ENCODE measurements at places on chromosomes 12 and 14.

DNA sequence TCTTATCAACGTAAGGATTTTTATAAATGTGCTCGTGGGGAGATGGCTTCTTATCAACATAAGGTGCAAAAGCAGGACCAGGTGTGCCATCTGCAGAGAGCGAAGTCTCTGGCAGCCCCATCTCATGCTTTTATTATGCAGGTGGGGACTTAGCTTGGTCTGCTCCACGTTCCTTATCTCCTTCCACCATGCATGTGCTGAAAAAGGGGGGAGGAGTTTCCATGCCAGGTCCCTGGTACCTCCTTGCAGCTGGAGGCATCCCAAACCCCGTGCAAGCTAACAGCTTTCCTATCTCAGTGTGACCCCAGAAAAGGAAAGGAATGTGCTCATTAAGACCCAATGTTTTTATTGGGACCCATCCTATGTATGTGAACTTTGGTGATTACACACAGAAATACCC, 608.5 kb downstream of the TMEM121 start:
- DNase-seq: no peak

- no peak for DNase-seq
These were observed 20.6 kb downstream of the LRTM2 start for GRCh38 chr12:1840981-1841425.

GRCh38 chr14:55807881-55808379, 227.9 kb downstream of the KTN1 start:
- DNase-seq: no peak

GRCh38 chr12:116943419-116944372, 32.9 kb downstream of the FBXW8 start:
- no peak for DNase-seq

GRCh38 chr14:103126873-103127304, 3.6 kb downstream of the TNFAIP2 start:
- DNase-seq: peak; percentile 23

- DNase-seq: peak; percentile 65
These were observed 196.6 kb downstream of the PCNX1 start for GRCh38 chr14:71103662-71104484.

DNA sequence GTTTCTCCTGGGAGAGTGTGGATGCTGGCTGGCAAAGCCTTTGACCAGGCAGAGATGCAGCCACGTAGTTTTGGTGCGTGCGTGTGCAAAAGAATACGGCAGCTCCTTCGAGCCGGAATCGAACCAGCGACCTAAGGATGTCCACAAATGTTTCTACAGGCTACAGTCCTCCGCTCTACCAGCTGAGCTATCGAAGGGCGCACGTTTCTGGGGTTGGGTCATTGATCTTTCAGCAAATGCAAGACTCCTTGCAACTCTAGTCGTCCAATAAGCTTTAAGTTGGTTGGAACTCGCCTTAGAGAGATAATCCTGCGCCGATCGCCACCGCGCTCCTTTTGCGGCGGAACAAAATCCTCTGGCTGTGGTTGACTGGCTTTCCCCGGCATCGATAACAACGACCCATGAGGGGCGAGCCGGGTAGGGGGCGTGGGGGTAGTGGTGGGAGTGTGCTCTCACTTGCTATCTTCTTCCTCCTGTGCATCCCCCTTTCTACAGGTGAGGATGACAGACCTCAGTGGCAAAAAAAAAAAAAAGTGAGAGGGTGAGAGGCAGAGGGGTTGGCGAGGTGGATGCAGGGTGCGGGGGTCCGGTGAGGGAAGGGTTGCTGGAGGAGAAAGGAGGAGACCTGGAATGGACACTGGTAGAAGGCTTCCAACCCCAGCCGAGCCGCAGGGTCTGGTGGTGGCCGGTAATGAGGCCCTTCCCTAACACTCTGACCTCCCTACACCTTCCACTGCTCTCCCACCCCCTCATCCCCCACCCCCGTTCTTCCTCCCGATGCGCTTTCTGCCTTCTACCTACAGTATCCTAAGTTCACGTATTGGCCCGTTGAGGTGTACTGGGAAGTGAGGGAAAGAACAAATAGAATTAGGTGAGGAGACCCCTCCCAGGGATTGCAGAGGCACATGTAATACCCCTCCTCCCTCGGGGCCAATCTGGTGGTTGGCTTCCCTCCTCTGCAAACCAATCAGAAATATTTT, 11.8 kb upstream of the OR6S1 start:
- peak; percentile 82 for DNase-seq

DNA sequence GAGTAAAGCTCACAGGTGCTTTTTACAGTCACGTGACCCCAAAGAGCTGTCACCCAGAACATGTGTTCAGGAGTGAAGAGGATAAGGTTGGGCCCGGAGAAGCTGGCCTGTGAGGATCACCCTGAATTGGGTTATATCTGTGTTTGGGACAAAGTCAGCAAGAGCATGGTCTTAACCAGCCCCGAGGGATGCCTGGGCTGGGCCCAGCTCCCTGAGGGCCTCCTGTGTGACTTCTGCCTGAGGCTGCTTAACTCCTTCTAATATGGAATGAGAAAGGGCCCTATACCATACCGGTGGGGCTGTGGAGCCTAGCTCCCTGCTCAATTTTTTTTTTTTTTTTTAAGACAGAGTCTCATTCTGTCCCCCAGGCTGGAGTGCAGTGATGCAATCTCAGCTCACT, 2.5 kb downstream of the CDCA4 start:
- no peak for DNase-seq

DNA sequence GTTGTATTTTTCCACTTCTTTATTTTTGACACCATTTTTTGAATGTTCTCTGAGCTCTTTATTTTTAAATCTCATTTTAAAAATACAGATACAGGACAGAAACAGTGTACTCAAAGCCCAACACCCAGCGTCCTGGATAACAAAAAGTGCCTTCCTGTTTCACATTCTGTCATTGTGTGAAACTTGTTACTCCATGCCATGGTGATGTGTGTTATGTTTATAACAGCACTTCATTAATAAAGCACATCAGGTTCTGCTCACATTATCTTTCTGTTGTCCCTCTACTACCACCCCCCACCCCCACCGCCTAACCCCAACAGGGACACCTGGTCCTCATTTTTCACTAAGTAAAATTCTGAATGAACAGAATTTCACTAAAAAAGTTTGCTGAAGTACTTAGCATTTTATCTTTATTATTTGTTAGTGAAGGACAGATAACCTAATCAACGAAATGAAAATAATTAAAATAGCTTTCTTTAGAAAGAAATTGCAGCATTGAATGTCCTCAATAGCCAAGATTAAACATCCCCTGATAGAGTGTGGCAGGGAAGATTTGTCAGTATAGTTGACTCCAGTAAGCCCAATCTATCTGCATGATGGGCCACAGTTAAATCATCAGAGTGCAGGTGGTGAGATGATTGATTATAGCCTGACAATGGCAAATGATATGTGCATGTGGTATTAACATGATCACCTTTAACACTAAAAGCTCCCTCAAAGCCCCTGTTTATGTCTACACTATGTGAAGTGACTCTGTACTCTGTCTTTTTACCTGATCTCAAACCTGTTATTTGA, 153.9 kb downstream of the ACSS3 start:
- no peak for DNase-seq

DNA sequence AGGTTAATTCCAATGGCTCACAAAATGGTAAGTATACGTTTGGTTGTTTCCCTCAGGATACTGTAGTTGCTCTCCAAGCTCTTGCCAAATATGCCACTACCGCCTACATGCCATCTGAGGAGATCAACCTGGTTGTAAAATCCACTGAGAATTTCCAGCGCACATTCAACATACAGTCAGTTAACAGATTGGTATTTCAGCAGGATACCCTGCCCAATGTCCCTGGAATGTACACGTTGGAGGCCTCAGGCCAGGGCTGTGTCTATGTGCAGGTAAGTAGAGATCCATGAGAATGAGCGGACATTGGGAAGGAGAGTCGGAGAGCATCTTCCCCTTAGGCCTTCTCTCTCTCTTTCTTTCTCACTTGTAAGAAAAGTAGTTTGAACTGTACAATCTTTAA, 45.4 kb downstream of the A2ML1 start:
- DNase-seq: no peak
